Thymus (tissue), 14 donors: ENCODE measurements at places on chromosomes 5 and 9. TPM values are rescaled to one million over a fixed set of nuclear protein-coding genes. Genes with fewer than 3 reads are reported as not detected.

LHX2 gene
- 0.19 TPM for total RNA-seq

NR4A3 gene
- 2.4 TPM for total RNA-seq

SLC36A2 gene
- total RNA-seq, result not detected

CBY3 gene
- total RNA-seq, result 0.19 TPM

CNTNAP3B gene
- 3.3 TPM for total RNA-seq

LRRTM2 gene
- total RNA-seq, result 0.57 TPM

GRK6 gene
- total RNA-seq, result 57.4 TPM

IL3 gene
- not detected for total RNA-seq

CSF1R gene
- 7.6 TPM for total RNA-seq

FBP2 gene
- 0.38 TPM for total RNA-seq

TAF11L13 gene
- not detected for total RNA-seq

RPS14 gene
- 3,141 TPM for total RNA-seq

WNK2 gene
- total RNA-seq, result 12.5 TPM

FOXD4L6 gene
- total RNA-seq, result 0.09 TPM

LHFPL2 gene
- 21.4 TPM for total RNA-seq

CMYA5 gene
- total RNA-seq, result 2.7 TPM

MXD3 gene
- 44.8 TPM for total RNA-seq

UBAC1 gene
- 42.3 TPM for total RNA-seq

SLC26A2 gene
- total RNA-seq, result 6.5 TPM

PCDHB2 gene
- total RNA-seq, result 0.24 TPM

ZFP2 gene
- 1.4 TPM for total RNA-seq

LRRC26 gene
- 0.28 TPM for total RNA-seq

BARHL1 gene
- total RNA-seq, result not detected

FOXD4L3 gene
- 0.94 TPM for total RNA-seq

BAAT gene
- 0.09 TPM for total RNA-seq

SLC45A2 gene
- total RNA-seq, result not detected
